Dermis blood vessel endothelial cell (primary cell): ENCODE measurements at places on chromosomes 13 and 19.

- DNase-seq, result peak; percentile 67
These were observed 12.9 kb downstream of the NHLRC3 start for GRCh38 chr13:39051157-39051556.

DNA sequence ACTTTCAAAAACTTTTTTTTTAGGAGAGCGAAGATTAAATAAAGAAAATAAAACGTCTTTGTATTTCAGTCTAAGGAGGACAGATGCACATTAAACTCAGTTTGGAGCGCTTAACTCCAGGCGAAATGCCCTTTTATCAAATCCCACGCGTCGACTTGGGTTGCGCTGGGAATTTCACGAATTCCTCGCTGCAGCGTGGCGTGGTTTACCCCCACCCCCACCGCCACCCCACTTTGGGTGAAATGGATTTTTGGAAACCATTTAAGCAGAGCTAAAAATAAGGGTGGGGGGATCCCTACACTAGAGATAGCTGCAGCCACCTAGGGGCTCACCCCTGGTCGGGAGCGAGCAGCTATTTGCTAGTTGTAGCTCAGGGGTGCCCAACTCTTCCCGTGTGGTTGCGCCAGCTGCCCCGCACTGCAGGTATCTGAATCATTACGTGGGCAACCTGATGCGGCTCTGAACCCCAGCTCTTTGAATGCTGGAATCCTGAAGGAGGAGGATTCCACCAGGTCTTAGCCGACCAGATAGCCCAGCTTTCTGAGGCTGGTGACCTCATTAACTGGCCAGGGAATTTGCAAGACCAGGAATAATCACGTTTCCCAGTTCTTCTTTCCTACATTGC lies 6.5 kb upstream of the TSHZ3 start:
- no peak for DNase-seq

DNA sequence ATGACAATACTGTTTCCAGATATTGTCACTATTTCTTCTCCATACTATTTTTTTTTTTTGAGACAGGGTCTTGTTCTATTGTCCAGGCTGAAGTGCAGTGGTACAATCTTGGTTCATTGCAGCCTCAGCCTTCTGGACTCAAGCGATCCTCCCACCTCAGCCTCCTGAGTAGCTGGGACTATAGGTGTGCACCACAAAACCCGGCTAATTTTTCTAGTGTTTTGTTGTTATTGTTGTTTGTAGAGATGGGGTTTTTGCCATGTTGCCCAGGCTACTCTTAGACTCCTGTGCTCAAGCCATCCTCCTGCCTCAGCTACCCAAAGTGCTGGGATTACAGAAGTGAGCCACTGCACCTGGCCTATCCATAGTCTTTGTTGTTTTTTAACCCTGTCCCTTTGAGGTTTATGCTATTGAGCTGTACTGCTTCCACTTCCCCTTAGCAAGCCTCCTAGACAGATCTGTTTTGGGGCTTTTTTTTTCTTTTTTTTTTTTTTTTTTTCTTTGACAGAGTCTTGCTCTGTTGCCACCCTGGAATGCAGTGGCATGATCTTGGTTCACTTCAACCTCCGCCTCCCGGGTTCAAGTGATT lies 27.6 kb upstream of the MAP3K10 start:
- no peak for DNase-seq

GRCh38 chr19:41804336-41804735 lies 7.9 kb downstream of the CEACAM3 start:
- no peak for DNase-seq
